Activated naive CD4-positive, alpha-beta T cell treated with anti-CD3 and anti-CD28 coated beads, Interleukin-2, amount 10 ng/mL, durations not matched to agents 5 hours and 36 hours (primary cell): ENCODE measurements at places on chromosomes 1 and 21. TPM values are rescaled to one million over a fixed set of nuclear protein-coding genes. Genes with fewer than 3 reads are reported as not detected.

GJA4 gene
- not detected for total RNA-seq

TMEM52 gene
- total RNA-seq = 0.48 TPM

WDR64 gene
- 0.10 TPM for total RNA-seq

SLC9C2 gene
- not detected for total RNA-seq

OR10T2 gene
- total RNA-seq = not detected

TAS1R1 gene
- not detected for total RNA-seq

ETNK2 gene
- 0.23 TPM for total RNA-seq

LRRN2 gene
- not detected for total RNA-seq

OPRD1 gene
- total RNA-seq = not detected

ASTN1 gene
- total RNA-seq = not detected

TBX15 gene
- total RNA-seq = not detected

LAX1 gene
- 16.5 TPM for total RNA-seq

SYCP1 gene
- total RNA-seq = not detected

MPL gene
- total RNA-seq = not detected

ADORA1 gene
- total RNA-seq = not detected

GPR25 gene
- not detected for total RNA-seq

MEX3A gene
- total RNA-seq = not detected

NEK2 gene
- 26.7 TPM for total RNA-seq

SMAP2 gene
- 128 TPM for total RNA-seq

RNF223 gene
- not detected for total RNA-seq

SH3BGR gene
- total RNA-seq = 1.1 TPM

ITGB2 gene
- 569 TPM for total RNA-seq

AADACL4 gene
- total RNA-seq = not detected

ERRFI1 gene
- total RNA-seq = 0.79 TPM

ATP5PF gene
- 107 TPM for total RNA-seq

DDR2 gene
- total RNA-seq = 0.24 TPM
